Muscle of back (tissue), 13 donors: ENCODE measurements at places on chromosomes 16 and 17. TPM values are rescaled to one million over a fixed set of nuclear protein-coding genes. Genes with fewer than 3 reads are reported as not detected.

The KREMEN2 gene
- polyA plus RNA-seq: 3.4 TPM

The LRRC36 gene
- polyA plus RNA-seq: 0.29 TPM

GRCh38 chr16:81946206-81946605 lies 65.1 kb downstream of the SDR42E1 start:
- DNase-seq: no peak

- no peak for DNase-seq
Observed at GRCh38 chr17:31629696-31630470, 229.2 kb downstream of the COPRS start.

GRCh38 chr16:10600782-10601443 lies 20.5 kb upstream of the EMP2 start:
- DNase-seq: no peak

GRCh38 chr16:15553313-15554088 lies 89.5 kb downstream of the MARF1 start:
- DNase-seq: no peak

DNA sequence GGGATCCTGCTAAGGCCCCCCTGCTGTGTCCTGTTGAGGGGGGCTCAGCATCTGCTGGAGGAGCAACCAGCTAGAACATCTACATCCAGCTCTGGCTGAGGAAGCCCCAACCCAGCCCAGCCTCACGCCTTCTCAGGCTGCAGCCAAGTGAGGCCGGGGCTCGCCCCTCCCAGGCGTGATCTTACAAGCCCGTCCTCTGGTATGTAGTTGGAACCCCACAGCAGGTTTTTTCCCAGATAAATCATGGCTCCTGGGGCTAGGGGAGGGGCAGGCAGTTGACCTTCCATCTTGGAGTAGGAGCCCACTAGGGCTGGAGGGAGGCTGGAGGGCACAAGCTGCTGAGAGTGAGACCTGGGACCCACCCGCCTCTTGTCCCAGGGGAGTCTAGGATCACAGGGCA lies 4.7 kb downstream of the FAM83G start:
- no peak for DNase-seq

DNA sequence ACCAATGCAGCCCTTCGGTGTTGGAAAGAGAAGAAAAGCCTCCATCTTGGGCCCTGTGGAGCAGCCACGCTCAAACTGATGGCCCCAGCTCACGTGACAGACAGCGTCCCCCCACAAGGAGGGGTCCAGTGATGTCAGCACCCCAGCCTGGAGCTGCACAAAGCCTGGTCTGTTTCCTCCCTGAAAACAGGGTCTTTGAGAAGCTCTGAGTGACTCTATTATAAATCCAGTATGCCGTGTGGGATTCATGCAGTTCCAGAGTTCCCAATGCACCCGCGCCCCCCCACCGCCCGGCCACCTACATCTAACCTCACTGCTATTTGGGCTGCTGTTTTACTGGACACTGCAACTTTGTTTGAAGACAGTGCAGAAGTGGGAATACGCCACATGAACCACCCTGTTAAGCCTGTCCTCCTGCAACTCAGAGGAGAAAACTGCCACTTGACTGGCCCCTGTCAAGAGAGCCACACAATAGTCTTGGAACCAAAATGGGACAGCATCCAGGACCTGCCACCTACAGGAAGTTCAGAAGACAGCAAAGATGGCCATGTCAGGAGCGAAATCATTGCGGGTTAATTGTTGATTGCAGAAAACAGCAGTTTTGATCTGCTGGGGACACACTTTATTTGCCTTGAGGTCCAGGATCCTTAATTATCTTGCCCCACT lies 33.1 kb downstream of the PMP22 start:
- DNase-seq: no peak

DNA sequence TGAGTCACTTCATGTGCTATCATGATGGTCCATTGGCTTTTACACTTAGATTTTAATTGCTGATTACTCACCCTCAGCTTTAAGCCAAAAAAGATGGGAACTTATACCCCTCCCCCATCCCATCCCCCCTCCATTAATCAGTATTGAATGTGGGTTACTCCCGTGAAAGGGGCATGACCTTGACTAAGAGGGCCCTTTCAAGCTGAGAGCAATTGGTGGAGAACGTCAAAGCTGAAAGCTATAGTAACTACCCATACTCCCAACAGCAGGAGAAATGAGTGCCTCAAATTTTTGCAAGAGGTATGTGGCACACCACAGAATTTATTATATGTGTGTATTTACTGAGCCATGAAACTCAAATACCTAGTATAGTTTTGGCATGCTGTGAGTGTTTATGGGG lies 99.7 kb upstream of the CDH8 start:
- DNase-seq: no peak

DNA sequence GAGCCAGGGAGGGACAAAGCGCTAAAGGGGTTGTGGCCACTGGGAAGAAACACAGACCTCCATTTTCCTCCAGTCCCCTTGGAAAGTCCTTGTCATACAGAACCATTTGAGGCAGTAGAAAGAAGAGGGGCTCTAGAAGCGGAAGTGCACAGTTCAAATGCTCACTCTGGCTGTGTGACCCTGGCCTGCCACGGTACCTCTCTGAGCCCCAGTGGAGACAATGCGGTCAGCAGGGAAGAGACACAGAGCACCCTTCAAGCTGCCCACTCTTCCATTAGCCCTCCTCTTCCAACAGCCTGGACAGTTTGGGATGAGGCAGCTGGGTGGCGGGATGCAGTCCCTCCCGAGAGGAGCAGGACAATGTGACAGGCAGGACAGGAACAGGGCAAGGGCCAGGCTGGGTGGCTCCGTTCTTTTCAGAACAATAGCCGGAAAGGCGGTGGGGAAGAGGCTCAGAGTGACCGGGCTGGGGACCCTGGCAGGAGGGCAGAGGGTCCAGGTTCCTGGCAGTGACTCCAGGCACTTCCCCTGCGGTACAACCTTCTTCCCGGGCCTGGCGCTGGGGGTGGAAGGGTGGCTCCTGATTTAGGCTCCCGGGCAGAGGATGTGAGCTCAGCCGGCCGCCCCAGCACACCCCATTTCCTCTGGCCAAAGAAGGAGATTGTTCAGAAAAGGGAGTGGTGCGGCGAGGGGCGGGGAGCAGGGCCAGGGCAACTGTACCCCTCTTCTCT lies 5.6 kb downstream of the CASKIN2 start:
- DNase-seq: no peak

- DNase-seq: no peak
Observed at GRCh38 chr17:38613981-38614779, 8.4 kb upstream of the SRCIN1 start.
